ENCODE measurements at places on chromosomes 3 and 15. TPM values are rescaled to one million over a fixed set of nuclear protein-coding genes. Genes with fewer than 3 reads are reported as not detected.
A peak's percentile ranks its signal among the peaks of the same experiment; 100 is the strongest.

PIERCE2 gene
- total RNA-seq = 0.97 TPM

AZI2 gene
- 27.0 TPM for total RNA-seq

IREB2 gene
- 56.3 TPM for total RNA-seq

GRCh38 chr15:75238150-75238549 is 20.0 kb upstream of the GOLGA6C start:
- H3K27me3 ChIP-seq = peaks cover 30% of the 10 kb centered on the region
- peaks cover 3% of the 10 kb centered on the region for H3K36me3 ChIP-seq
- H3K4me3 ChIP-seq = no peak overlapping the region
- H3K4me1 ChIP-seq = no peaks in the 10 kb centered on the region
- H3K27ac ChIP-seq = no peak overlapping the region

DNA sequence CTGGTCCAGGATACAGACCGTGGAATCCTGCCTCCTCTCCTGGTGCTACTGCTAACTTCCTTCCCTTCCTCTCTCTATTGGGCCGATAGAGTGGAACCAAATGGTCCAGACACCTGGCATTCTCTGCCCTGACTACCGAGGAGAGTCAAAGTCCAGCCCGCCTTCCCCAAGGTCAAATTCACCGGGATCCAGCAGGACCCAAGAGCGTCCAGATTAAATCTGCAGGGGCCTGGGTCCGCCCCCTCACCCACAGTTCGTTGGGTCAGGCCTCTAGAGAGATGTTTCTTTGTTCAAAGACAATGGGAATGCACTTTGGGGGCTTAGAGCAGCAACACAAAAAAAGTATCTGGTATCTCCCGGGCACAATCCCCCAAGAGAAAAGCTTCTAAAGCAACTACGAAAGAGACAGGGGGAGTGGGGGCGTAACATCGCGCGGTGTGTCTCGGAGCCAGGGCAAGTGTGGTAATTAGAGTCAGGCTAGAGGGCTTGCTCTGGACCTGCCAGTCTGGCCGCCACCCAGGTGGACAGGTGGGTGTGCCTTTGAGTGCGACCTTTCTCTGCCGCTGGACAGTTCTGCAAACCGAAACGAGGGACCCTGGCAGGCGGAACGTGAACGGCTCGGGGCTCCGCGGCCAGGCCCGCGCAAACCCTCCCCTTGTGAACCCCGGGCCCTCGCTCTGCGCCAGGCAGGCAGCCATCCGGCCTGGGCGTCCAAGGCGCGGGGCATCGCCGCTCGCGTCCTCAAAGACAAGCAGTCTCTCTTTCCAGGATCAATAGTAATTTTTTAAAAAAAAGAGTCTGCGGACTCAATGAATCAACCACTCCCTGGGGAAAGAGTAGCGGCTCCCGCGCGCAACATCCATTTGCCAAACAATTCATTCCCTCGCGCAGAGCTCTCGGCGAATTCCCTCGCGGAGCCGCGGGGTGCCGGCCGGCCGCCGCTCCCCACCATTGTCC is 806 bp downstream of the KLHL25 start:
- H3K36me3 ChIP-seq = no peaks in the 10 kb centered on the region
- H3K27me3 ChIP-seq = peaks cover 7% of the 10 kb centered on the region
- peaks cover 40% of the 10 kb centered on the region for H3K4me1 ChIP-seq
- peak overlapping the region; percentile 92 for H3K4me3 ChIP-seq
- DNase-seq = peak; percentile 22

DNA sequence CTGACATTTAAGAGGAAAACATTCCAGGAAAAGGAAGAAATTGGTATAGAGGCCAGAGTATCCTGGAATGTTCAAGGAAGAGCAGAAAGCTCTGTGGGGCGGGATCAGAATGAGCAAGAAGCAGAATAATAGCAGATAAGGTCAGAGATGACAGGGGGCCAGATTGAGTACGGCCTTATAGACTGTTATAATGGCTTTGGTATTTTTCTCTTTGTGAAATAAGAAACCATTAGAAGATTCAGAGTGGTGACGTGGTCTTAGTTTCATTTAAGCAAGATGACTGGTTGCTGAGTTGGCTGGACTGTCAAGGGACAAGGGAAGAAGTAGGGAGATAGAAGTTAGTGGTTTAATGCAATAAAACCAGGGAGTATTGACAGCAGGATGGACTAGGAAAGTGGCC is 218.3 kb upstream of the SOX2 start:
- H3K4me1 ChIP-seq = no peaks in the 10 kb centered on the region
- no peaks in the 10 kb centered on the region for H3K36me3 ChIP-seq
- DNase-seq = no peak
- no peak overlapping the region for H3K4me3 ChIP-seq

DNA sequence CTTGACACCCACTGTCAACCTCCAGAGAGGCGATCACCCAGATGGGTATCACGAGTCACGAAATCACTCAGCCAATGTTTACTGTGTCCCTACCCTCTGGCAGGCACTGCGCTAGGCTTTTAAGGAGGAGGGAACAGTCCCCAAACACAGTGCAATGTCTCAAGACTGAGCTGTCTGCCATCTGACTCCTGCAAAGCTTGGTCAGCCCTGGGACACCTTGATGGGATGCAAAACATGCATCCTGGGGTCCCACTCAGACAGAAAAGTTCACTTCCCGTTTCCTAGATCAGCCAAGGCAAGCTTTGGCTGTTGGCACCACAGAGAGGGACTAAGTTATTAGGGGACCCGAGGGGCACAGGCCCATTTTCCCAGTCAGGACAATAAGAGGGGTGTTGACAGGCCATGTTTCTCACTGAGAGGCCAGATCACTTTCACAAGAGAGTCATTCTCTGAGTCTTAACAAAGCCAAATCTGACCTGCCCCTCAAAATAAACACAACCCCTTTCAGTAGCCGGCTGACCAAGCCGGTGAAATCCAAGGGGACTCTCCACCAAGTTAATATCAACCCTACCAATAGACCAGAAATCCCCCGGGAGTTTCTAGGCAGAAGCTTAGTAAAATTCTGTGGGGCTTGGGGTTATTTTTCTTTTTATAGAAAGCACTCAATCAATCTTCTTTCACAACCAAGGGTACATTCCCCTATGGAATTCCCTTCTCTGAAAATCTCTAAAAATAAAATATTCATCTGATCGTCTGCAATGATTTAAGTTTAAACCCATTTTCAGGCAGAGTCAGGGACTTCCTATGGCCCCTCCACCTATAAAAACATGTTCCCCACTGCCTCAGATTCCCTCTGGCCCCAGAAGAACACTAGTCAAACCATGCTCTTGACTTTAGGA is 3.5 kb downstream of the RFTN1 start:
- no peaks in the 10 kb centered on the region for H3K27me3 ChIP-seq
- peak overlapping the region; percentile 98 for H3K27ac ChIP-seq
- peaks cover 8% of the 10 kb centered on the region for H3K36me3 ChIP-seq
- H3K4me3 ChIP-seq = peak overlapping the region; percentile 75
- H3K4me1 ChIP-seq = peaks cover 63% of the 10 kb centered on the region
- DNase-seq = no peak

DNA sequence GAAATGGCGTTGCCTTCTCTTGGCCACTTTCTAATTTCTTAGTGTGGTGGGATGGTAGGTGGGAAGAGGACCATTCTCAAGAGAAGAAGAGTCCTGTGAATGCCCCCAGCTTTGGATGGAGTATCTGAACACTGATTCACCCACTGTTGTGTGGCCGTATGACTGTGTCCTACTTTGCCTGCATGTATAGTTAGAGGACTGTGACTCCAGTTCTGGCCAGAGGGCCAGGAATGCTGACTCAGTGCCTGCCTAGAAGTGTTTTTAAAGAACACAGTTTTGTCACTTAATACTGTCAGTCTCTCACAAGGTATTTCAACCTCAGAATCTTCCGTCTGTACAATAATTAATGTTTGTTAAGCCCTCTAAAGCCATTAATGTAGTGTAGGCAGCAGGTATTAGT is 2.1 kb downstream of the SEC61A1 start:
- H3K27me3 ChIP-seq = no peaks in the 10 kb centered on the region
- peaks cover 42% of the 10 kb centered on the region for H3K4me1 ChIP-seq
- peaks cover 8% of the 10 kb centered on the region for H3K36me3 ChIP-seq
- no peak for DNase-seq

DNA sequence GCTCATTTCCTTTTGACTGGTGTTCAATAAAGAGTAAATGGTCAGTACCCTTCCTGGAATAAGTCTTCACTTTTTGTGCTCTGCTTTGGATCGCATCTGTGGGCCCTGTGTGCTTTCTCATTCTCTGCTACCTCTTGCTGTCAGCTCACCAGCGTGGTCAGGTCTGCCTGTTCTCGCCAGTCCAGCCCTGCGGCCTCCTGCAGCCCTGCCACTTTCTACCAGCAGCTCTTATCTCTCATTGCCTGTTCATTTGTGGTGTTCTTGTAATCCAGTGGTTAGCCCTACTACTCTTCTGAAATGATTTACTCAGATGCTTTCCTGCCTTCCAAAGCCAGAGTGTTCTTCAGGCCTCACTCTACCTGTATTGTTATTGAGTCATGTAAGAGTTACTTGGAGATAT is 54.8 kb downstream of the CHCHD6 start:
- DNase-seq = no peak
- no peak overlapping the region for H3K4me3 ChIP-seq
- H3K4me1 ChIP-seq = peaks cover 8% of the 10 kb centered on the region

GRCh38 chr3:141243271-141243707 is 11.7 kb downstream of the PXYLP1 start:
- no peaks in the 10 kb centered on the region for H3K27me3 ChIP-seq
- peaks cover 11% of the 10 kb centered on the region for H3K4me1 ChIP-seq
- peak overlapping the region; percentile 61 for H3K4me3 ChIP-seq
- H3K27ac ChIP-seq = peak overlapping the region; percentile 77
- peaks cover 5% of the 10 kb centered on the region for H3K36me3 ChIP-seq

- H3K36me3 ChIP-seq = no peaks in the 10 kb centered on the region
- H3K4me1 ChIP-seq = peaks cover 29% of the 10 kb centered on the region
- no peak overlapping the region for H3K27ac ChIP-seq
Measured at GRCh38 chr3:143749926-143750325, 98.3 kb downstream of the SLC9A9 start.

- peaks cover 29% of the 10 kb centered on the region for H3K4me1 ChIP-seq
- H3K27me3 ChIP-seq = no peaks in the 10 kb centered on the region
- peak overlapping the region; percentile 79 for H3K4me3 ChIP-seq
- DNase-seq = no peak
- peak overlapping the region; percentile 93 for H3K27ac ChIP-seq
Measured at GRCh38 chr3:111311709-111312235, 230.2 kb upstream of the CD96 start.

Data from T-helper 17 cell (primary cell).